ENCODE measurements at places on chromosomes 6 and 20.

DNA sequence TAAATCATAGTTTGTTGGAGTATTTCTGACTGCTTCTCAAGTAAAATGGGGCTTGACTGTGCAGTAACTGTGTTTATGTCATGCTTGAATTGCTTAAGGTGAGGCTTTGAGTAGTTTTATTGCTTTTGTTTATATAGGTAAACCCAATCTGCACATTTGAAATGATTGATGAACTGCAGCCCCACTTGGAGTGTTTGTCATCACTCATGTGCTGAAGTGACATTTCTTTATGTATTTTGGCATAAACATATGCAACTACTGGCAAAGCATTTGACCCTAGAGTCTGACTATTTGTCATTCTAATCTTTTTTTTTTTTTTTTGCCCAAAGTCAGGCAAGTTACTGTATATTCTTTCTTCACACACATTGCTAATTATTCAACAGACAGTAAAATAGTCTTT is 491.4 kb upstream of the POU3F2 start:
- DNase-seq = no peak

DNA sequence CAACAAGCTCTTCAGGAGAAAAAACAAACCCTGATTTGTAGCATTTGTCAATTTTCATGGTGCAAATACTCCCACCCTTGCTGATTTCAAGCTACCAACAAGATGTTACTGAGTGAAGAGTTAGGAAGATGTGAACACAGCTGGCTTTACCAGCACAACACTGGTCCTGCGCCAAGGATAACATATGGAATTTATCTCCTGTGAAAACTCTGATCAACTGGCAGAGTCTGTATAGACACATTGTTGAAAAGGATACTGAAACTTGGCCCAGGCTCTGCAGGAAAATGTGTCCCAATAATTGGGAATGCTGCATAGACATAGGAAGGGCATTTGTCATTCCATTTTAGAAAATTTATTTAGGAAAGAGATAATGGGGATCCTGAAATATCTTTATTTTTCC is 29.0 kb downstream of the OTOR start:
- no peak for DNase-seq

DNA sequence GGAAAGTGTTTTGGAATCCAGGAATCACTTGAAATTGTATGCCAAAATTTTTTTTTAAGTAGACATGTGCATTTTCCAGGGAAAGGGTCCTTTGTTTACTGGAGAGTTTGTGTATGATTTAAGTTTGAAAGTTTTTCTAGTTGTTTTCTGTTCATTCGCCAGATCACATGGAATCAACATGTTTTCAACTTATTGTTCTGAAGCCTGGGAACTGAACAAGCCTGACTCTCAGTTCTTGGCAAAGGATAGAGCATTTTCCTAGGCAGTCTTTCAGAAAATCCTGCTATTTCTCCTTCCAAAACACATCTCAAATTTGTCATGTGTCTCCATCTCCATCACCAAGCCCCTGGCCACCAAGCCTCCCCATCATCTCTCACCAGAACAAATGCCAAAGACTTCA is 374.8 kb downstream of the MAFB start:
- DNase-seq = no peak

DNA sequence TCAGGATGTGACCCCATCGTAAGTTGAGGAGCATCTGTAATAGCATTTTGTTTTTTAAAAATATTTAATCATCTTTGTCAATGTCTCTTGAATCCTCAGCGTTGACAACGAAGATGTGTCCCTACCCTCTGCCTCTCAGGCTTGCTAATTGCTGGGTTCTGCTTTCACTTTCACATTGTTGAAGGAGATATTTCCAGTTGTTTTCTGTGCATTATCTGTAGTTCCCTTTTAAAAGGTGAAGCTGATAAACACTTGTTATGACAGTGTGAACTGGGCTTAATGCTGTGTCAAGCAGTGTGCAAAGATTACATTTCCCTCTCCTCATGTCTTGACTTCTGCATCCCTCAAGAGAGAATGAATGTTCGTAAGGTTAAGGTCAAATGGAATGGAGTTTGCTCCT is 54.9 kb downstream of the CSE1L start:
- no peak for DNase-seq

GRCh38 chr6:105624021-105624420 is 221.1 kb upstream of the PREP start:
- DNase-seq = no peak

GRCh38 chr6:161748535-161749416 is 474.9 kb upstream of the AGPAT4 start:
- DNase-seq = peak; percentile 29

DNA sequence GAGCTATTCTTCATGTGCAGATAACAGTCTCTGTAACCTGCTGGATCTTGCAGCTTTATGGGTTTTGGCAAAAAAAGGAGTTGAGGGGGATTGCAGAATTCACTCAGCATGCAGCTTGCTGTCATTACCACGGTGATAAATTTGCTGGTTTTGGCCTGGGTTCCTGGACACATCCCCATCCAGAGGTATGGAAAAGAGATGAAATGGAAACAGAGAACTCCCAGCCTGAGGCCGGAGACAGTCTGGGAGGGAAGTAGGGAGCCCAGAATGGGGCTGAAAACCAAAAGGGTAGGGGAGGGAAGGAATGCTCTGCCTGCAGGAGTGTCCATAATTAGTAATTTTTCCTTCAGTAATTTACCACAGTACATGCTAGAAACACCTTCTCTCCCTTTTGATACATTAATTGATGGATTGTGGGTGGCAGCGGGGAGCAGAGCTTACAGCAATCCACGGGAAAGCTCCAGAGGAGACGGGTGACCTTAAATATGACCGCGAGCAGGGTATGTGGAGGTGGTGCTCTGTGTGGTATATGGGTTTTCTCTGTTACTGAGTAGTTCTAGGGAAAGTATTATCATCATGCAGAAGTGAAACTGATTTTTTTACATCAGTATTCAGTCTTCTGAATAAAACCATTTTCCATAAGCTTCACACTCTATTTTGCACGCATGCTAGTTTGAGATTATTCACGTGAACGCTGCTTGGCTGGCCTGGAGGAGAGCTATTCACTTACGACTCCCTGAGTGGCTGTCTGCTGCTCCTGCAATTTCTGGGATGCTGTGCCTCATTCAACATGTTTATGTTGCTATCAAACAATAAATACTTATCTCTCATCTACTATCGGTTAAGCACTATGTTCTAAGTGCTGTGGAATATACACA is 66.3 kb upstream of the KCNK16 start:
- no peak for DNase-seq

DNA sequence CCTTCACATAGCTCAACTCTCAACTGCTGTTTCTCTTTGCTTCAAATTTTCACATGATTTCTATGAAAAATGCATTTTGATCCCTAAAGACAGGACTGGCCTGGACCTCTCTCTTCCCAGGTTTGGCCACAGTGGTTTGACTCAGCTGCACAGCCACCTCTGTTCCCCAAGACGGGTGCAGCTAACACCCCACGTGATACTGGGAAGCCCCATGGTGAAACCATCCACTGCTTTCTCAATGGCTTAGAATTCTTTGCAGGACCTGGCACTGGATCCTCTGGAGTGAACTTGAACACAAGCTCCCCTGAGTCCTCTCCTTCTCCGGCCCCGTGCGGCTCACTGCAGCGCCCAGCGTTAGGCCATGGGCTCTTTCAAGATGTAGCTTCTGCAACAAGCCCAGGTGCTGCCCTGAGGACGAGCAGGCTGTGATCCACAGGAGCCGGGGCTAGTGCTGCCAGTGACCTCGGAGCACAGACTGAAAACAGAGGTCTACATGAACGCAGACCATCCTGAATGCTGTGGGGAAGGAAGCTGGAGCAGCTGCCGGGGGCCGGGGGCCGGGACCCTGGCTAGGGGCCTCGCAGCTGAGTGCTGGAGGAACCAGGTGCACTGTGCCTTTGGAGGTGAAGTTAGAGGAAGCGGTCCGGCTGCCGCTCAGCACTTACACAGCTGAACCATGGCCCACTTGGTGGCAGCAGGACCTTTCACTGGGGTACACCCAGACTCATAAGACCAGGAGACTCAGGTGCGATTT is 58.8 kb upstream of the MPC1 start:
- DNase-seq = no peak

DNA sequence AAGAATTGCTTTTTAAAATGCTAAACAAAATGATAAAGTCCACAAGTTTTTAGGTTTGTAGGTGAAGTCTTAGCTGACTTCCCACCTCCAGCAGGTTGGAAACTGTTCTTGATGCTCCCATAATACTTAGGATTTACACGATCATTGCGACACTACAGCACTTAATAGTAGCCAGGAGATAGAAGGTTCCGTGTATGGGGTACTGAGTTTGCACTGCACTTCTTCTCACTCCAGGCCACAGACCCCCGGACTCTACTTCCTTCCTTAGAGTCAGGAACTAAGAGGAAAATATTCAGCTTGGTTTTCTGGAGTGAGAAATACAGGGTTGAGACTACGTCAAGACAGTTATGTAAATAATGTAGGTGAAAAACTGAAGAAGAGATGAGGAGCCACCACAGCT is 56.1 kb upstream of the SGK1 start:
- no peak for DNase-seq

DNA sequence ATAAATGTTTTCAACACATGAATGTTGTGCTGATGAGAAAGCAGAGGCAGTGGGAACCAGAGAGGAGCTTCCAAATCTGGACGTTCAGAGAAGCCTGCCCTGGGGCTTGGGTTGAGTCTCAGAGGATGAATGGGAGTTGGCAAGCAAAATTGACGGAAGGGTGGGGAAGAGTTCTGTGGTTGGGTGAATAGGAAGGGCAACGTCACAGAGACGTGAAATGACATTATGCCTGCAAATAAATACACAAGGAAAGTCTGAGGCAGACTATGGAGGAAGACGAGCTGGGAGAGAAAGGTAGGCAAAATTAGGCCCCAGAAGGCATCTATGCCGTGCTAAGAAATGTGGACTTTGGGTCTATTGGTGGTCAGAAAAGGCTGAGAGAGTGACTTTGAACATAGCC is 25.2 kb upstream of the SGK1 start:
- no peak for DNase-seq

DNA sequence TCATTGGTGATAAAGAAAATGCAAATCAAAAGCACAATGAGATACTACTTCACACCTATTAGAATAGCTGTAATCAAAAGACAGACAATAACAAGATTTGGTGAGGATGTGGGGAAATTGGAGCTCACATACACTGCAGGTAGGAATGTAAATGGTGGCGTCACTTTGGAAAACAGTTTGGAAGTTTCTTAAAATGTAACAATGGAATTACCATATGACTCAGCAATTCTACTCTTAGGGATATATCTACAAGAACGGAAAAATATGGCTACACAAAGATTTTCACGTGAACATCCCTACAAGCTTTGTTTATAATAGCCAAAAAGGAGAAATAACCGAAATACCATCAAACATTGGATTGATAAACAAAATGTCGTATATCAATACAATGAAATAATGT is 270.4 kb downstream of the DOK5 start:
- DNase-seq = no peak

GRCh38 chr20:13231031-13231752 is 10.1 kb downstream of the ISM1 start:
- DNase-seq = peak; percentile 23

- no peak for DNase-seq
Observed at GRCh38 chr6:42354702-42355101, 97.0 kb downstream of the TRERF1 start.

DNA sequence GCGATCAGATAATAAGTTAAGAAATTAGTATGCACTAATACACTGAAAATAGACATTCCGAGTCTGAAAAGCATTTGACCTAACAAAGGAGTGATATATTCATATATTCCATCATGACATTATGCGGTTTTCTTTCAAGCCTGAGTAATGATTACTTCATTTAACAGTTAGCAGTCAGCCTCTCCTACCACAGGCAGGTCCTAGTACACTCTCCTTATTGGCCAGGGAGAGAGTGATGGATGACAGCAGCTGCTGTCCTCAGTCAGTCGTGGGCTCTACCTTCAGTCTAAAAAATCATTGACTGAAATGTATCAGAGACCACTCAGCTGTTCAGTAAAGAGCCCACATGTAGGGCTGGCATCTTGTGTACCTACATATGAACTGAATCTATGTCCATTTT is 33.2 kb upstream of the VGLL2 start:
- no peak for DNase-seq

GRCh38 chr6:33776764-33777163 is 12.2 kb downstream of the LEMD2 start:
- no peak for DNase-seq

DNA sequence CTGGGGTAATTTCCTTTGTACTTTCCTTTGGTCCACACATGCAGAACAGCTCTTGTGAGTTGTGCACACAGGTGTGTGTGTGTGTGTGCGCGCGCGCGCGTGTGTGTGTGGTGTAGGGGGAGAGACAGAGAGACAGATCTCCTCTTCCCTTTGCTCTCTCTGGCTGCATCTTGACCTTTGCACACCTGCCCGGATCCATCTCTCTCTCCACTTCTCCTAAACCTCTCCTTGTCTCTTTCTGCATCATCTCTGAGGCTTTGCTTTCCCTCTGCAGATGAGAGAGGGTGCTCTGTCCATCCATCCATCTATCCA is 67.0 kb downstream of the SRC start:
- DNase-seq = no peak

DNA sequence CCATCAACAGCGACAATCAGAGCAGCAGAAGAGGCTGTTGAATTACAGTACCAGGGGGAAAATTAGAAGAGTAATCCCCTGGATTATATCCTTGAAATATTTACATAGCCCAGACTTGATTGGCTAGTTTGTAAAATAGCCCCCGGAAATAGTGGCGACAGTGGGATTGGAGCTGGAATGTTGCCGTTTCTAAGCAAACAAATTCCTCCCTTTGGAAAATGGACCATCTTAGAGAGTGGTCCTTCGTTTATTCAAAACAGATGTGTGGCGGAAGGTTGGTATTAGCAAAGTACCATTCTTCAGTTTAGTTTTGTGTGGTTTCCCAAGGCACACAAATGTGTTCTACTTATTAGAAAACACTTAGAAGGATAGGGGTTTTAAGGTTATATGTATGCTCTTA is 4.5 kb upstream of the EPB41L2 start:
- DNase-seq = no peak

DNA sequence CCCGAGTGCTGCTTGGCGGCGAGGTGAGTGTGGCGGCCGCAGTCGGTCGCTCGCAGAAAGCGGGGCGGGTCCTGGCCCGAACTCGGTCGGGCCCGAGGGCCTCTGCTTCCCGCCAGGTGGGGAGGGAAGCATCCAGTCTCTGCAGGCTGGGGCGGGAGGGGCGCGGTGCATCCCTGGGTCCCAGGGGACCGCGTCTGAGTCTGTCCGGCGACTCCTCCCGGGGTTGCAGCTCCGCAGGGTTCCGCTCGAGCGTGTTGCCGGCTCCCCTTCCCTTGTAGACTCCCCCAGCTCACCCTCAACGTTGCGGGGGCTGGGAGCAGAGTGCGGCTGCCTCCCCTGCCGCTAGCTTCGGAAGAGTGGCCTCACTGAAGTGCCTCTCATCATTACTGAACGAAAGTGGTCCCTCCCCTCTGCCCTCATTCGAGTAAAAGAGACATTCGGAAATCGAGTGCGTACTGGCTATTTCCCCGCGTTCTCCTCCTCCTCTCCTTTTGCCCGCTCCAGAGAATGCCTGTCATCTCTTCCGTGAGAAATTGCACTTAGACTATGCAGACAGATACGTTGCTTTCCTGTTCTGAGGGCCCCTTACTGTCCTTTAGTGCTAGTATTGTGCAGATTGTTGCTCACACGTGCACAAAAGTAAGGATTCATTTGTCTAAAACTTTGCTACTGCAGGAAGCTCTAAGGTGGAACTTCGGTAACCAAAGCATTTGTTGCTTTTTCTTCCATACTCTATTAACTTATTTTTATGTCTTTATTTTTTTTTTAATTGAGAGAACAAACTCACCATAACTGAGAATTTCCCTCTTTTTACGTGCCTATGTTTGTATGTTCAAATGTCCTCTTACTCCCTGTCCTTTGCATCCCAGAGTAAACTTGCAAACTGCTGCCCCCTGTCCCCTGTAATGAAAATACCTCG is 751 bp downstream of the MAP3K4 start:
- peak; percentile 30 for DNase-seq
